ENCODE measurements at places on chromosomes 6 and 20.

DNA sequence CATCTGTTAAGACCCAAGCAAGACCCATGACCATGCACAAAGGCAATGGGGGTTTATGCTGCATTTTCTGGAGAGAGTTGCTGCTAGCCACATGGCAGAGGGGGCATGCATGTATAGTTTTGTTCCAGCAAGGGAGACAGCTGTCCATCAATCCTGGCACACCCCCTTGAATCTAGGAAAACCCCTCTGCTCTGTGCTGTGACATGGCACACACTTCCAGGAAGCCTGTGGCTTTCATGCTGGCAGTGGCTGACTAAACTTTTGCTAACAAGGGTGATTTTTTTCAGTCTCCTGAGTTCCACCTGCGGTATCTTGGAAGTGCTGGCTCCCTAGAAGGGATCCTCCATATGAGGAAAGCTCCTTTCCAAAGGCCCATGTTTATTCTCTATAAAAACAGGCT, 9.1 kb upstream of the CST4 start:
- no peak for DNase-seq

GRCh38 chr20:5908981-5909380, 41.4 kb downstream of the TRMT6 start:
- DNase-seq: no peak

DNA sequence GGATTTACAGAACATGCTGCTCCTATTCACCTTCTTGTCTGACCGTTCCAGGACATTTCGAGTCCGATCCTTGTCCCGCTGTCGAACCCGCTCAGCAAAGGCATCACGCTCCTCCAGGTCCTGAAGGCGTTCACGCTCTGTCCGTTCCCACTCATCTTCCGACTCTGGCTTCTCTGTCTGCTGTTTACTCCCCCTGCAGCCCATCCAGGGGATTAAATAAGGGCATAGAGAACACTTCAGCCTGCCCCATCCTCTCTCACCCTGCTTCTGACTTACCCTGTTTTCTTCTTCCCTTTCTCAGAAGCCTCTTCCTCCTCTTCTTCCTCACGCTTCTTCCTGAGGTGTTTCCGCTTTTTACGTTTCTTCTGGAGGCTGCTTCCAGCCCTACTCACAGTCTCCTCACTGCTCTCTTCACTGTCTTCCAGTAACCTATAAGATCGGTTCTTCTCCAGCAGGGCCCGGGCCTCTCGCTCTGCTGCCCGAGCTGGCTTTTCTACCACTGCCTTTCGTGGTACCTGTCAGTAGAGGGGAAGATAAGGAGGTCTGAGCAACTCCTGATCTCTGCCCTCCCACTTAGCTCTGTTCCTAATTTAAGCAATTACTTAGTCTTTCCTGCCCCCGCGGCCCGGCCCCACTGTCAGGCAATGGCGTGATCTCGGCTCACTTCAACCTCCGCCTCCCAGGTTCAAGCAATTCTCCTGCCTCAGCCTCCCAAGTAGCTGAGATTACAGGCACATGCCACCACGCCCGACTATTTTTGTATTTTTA, 1.9 kb downstream of the DHX16 start:
- no peak for DNase-seq

DNA sequence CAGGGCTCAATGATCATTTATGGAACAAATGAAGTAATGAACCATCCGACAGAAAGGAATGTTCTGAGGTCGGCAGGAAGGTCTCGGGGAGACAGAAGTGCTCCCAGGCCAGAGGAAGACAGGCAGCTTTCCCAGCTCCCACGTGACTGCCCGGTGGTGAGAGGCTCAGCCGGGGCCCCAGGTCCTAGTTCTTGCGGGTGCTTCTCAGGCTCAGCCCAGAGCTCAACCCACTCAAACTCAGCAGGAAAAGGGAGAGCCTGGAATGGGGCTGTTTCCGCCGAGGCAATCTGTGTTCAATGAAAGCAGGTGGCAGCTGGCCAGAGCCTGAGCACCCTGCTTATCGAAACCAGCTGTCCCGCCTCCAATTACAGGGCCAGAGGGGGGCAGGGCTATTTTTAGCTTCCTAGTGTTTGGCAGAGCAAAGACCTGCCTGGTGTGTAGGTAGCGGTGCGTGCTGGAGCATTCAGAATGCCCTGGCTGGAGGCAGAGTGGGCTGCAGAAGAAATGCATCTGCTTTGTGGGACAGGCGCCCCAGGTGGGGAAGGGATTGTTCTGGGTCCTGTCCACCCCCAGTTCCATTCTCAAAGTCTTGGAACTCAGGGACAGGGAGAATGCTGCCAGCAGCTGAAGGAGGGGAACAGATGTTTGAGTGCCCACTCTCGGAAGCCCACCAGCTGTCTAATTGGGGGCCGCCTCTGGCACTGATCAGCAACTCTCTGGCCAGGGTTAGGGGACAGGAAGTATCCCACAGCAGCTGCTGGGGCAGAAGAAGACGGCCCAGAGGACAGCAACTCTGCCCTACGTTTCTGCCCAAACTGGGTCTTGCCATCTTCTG, 145.1 kb downstream of the PREX1 start:
- peak; percentile 93 for DNase-seq

GRCh38 chr6:108710551-108710950, 137.7 kb upstream of the ARMC2 start:
- no peak for DNase-seq
